ENCODE measurements at places on chromosomes 11 and 22.

- no peak for DNase-seq
Observed at GRCh38 chr11:35042913-35043312, 96.1 kb upstream of the CD44 start.

DNA sequence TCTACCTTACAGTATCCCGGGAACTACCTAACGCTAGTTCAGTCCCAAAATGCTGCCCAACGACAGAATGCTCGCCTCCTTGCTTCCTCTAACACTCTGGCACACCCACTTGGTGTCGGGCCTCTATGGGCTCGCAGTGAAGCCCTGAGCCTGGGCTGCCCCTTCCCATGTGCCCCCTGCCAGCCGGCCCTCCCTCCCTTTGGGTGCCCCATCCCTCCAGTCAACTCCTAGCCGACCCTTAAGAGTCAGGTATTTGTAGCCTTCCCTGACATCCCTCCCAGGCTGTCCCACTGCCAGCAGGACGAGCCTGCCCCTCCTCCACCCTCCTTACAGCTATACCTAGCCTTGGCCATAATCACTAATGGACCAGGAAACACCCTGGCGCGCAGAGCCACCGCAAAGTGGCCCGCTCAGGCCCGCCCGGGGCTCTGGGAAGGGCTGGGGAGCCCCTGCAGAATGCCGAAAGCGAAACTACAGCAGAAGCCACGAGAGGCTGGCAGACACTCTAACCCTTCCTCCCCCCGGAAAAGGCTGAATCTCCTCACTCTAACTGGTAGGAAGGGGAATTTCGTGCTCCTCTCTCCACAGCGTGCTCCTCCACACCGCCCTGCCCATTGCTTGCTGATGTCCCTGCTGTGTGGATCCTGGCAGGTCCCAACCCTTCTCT is 8.2 kb downstream of the CBX7 start:
- peak; percentile 20 for DNase-seq

- DNase-seq = no peak
Observed at GRCh38 chr11:62574363-62575071, 826 bp upstream of the EEF1G start.

DNA sequence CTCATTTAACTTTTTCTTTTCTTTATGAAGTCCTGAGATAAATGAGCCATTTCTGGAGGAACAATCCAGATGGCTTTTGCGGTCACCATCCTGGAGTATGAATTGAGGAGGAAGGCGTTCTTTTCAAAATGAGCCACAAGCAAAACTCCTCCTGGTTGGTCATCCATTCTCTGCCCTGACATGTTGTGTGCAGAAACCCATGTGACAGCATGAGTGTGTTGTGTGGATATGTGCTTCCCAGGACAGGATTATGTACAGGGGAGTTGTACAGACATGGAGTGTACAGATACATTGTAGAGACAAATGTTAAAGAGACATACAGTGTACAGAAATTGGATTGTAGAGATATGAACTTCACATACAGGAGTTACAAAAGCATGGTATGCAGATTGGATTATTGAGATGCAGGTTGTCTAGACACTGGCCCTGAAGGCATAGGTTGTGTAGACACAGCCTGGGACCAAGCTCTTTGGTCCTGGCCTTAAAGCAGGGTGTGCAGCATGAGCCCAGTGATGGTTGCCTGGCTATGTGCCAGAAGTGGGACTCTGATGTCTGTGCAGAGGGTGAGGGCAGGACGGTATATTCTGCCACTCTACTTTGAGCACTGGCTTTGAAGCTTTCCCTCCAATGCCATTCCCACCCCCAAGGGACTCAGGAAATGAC is 178.5 kb upstream of the ZBED5 start:
- DNase-seq = no peak

- DNase-seq = no peak
Observed at GRCh38 chr11:66224226-66224855, 44.1 kb upstream of the RAB1B start.

- no peak for DNase-seq
Observed at GRCh38 chr11:39361557-39361956, 2097.9 kb downstream of the LRRC4C start.

DNA sequence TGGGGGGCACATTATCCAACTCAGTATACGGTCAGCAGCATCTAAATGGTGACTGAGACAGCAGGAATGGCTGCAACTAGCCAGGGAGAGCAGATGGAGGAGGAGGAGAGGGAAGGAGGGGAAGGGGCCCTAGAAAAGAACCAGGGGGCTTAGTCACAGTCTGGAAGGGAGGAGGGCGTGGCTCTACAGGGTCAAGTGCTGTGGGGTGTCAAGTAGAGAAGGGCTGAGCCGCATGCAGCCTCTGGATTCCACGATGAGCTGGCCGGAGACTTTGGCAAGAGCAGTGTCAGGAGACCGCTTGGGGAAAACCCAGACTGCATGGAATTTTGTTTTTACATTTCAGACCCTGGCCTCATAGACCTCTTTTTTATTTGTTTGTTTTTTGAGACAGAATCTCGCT is 25.8 kb upstream of the PPFIA1 start:
- DNase-seq = no peak

GRCh38 chr11:134120143-134120850 is 51.4 kb downstream of the JAM3 start:
- DNase-seq = no peak

- DNase-seq = no peak
Observed at GRCh38 chr22:22705328-22706100, 61.1 kb downstream of the GGTLC2 start.

- DNase-seq = no peak
Observed at GRCh38 chr22:35380013-35380412, 883 bp upstream of the HMOX1 start.

GRCh38 chr22:39449708-39450107 is 7.1 kb upstream of the MGAT3 start:
- no peak for DNase-seq

- DNase-seq = no peak
Observed at GRCh38 chr11:86703987-86704386, 31.6 kb upstream of the ME3 start.

DNA sequence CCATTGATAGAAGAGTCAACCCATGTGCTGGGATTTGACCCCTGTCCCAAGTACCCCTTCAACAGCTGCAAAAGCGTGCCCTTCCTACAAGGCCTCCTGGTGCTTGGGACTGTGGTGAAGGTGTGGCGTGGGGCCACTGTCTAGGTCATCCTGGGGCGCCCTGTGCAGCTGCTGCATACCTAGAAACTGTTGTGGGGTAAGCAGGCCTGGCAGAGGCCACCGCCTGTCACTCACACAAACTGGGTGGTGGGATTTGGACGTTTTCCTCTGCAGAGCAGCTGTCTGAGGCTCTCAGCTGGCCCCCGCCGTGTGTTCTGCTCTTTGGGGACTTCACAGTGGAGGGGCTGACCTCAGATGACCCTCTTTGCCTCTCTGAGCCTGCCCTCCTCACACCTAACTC is 69.7 kb downstream of the SCN3B start:
- no peak for DNase-seq

DNA sequence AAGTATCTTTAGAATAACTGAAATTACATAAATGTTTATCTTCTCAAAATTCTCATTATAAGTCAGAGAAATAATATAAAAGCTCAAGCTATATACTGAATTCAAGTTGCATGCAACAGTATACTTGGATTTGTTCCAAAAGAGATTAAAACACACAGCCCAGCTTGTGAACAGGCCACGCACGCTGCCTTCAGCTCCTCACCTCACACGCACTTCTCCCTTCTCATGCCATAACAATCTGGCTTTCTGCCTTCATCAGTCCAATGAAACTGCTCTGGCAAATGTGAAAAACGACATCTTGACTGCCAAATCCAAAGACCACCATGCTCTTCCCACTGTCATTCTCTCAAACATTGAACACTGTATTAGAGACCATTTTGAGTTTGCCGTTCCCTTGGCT is 22.1 kb downstream of the ATP6V1E1 start:
- no peak for DNase-seq

GRCh38 chr11:8567602-8568198 is 26.3 kb downstream of the STK33 start:
- no peak for DNase-seq

- no peak for DNase-seq
Observed at GRCh38 chr22:30953206-30953605, 15.4 kb downstream of the MORC2 start.

DNA sequence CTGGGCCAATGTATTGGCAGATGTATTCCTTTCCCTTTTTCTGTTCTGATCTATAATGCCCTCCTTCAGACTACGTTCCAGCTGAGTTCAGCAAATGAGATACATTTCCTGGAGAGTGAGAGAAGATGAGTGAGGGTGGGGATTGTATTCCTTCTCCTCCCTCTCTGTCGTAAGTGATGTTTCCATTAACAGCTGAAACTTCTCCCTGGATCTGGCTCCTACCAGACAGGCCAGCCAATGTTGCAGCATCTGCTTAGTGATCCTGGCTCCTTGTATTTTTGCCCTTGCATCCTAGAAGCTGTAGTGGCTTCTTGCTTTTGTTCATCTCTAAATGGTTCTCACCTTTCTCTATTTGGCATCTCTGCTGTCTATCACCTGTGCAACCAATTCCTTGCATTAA is 48.2 kb upstream of the MTMR2 start:
- DNase-seq = no peak

- peak; percentile 65 for DNase-seq
Observed at GRCh38 chr22:49827853-49828598, at the start of gene BRD1. Gene BRD1, minus strand, starts transcription at chr22:49827873. Its CDS starts 3,556 bp downstream, at chr22:49824317.

Data from GDM1 (cell line).